ENCODE measurements at places on chromosomes 6 and 20.

GRCh38 chr20:23115822-23116221, 29.7 kb upstream of the CD93 start:
- no peak for DNase-seq

- DNase-seq: no peak
Measured at GRCh38 chr20:56004007-56004406, 1.3 kb downstream of the CBLN4 start.

DNA sequence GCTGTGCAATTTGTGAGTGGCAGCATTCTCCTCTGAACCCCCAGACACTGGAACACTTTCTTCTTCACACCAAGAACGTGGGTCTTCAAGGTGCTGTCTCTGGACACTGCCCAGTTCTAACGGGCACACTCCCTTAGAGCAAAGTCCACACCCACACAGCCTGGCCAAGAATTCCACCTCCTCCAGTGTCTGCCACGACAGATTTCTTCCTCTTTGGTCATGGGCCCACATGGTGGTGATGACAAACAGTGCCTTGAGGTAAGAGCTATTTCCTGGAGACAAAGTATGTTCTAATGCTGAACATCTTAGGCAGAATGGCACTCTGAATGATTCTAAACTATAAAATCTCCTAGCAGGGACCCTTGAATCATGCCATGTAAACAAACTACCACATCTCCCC, 25.5 kb upstream of the SSTR4 start:
- no peak for DNase-seq

- no peak for DNase-seq
Measured at GRCh38 chr6:17505062-17505476, 95.0 kb upstream of the FAM8A1 start.

- no peak for DNase-seq
Measured at GRCh38 chr6:145241039-145241438, 494.3 kb downstream of the EPM2A start.

DNA sequence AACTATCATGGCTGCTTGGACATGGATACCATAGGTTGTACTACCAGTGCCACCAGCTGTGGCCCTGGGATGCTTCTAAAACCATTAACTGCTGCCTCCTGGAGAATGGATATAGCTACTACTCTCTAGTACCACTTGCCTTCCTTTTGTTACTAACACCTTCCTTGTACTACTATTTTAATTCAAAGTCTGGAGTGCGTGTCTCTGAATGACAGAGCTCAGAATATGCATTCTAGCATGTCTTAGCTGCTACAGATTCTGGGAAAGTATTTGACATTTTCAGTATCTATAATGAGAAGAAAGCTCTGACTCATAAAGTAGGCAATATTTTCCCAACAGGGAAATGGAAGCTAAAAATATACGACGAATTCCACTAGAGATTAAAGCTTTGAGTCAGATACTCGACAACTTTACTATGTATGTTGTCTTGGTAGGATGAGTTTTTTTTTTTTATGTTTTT, 112.3 kb downstream of the PFDN4 start:
- no peak for DNase-seq

All from NCI-H1930 (cell line).